ENCODE measurements at places on chromosomes 5 and 9.

DNA sequence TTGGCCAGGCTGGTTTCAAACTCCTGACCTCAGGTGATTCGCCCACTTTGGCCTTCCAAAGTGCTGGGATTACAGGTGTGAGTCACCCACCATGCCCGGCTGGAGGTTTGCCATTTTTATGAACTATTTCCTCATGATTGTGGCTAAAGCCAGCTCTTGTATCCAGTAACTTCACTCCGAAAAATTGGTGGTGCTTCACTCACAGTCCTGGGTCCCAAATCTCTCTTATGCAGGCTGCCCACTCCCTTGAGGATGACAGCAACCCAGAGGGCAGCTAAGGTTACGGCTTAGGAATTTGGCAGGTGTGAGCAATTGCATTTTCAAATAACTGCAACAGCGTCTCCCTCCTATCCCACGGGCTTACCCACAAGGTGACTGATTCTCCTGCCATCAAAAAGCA, 23.4 kb upstream of the FUBP3 start:
- no peak for DNase-seq

DNA sequence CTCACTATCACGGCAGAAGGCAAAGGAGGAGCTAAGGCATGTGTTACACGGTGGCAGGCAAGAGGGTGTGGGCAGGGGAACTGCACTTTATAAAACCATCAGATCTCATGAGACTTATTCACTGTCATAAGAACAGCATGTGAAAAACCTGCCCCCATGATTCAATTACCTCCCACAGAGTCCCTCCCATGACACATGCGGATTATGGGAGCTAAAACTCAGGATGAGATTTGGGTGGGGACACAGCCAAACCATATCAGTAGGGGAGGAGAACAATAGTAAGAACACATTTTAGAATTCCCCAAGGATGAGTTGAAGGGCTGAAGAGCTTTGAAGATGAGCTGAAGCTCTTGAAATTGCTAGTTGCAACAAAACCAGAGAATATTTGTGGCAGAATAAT, 287.9 kb downstream of the SMARCA2 start:
- no peak for DNase-seq

DNA sequence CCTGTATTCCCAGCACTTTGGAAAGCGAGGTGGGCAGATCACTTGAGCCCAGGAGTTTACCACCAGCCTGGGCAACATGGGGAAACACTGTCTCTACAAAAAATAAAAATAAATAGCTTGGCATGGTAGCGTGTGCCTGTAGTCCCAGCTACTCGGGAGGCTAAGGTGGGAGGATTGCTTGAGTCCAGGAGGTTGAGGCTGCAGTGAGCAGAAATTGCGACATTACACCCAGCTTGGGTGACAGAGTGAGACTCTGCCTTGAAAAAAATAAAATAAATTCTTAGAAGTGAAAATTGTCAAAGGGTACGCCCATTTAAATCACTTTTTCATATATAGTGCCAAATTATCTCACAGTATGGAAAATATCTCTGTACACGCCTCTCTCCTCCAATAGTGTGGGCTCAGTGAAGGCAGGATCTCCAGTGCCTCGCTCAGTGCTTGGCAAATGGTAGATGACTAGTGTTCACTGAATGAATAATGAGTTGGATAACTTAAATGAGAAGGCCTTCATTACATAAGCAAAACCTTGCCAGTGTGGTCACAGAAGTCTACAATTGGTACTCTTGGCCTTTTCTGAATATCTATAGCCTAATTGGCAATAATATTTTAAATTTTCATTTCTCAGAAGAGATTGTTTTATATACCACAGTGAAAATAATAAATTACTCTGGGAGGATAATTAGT, 9.4 kb upstream of the CCL28 start:
- DNase-seq, result no peak

DNA sequence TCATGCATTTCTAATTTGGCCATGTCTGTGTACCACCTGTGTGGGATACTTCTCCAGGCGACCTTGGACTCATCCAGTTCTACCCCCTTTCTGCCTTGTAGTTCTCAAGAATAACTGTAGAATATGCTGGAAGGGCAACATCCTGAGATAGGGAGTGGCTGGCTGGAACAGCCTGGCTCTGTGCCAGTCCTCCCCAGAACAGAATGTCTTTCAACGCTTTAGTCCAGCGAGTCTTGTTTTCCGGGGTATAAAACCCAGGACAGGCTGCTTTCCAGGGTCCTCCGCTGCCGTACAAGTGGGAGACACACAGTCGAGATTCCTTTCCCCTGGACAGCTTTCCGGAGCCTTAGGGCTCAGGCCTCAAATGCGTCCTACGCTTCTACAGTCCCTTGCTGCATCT, 45.4 kb upstream of the XPA start:
- peak; percentile 22 for DNase-seq

GRCh38 chr5:137754188-137754960, at the start of gene HNRNPA0:
Gene HNRNPA0 (minus strand): TSS chr5:137754363. CDS start chr5:137754066, 297 bp downstream.
- DNase-seq, result peak; percentile 97

DNA sequence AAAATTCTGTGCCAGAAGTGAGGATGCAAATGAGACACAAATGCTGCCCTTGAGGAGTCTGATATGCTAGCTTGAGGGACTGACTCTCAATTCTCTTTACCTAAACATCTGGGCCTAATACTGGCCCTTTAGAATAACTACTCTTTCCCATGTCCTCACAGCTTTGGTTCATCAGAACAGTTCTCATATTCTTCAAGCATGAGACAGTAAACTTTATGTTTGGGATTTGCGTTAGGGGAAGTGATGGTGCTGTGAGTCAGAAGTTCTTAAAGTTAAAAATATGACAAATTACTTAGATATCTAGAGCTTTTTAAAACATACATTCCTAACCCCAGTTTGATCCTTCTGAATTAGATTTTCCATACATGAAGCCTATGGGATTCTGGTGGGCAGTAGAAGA, 665.0 kb upstream of the RGMB start:
- DNase-seq, result no peak

- no peak for DNase-seq
Measured at GRCh38 chr9:115604831-115605483, 487.0 kb upstream of the TNC start.

DNA sequence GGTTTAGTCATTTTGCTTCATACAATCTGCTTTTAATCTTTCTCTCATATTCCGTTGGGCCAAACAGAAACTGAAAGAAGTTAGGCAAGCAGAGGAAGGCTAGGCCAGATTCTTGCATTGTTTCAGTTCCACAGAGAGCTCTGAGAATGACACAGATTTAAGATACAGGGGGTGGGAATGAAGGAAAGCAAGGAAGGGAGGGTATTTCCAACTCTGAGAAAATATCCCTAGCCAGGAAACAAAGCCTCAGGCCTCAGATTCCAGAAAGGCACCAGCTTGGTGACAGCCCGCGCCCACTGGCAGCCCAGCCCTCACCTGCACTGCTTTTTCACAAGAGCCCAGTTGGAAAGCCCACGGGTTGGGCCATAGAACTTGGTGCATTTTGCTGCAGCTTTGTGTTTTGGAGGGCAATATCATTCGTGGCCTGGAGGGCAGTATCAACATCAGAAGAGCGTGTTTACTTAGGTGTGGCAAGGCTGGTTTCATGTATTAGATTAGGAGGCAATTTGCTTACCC, 63.5 kb downstream of the ENC1 start:
- DNase-seq, result no peak

DNA sequence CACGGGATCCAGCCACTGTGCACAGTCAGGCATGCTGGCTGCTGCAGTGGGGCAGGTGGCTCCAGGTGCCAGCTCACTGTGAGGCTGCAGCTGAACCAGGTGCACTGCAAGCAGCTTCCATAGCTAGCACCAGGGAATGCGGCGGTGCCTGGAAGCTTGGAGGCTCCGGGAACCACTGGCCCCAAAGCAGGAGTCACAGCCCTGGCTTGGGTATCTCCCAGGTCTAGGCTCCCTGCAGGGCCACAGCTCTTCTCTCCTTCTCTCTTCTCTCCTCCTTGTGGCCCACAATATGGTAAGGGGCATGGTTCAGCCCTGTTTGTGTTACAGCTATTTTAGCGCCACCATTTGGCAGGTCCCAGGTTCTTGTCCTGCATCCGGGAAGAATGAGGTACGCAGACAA, 6.7 kb upstream of the MTMR12 start:
- no peak for DNase-seq

- DNase-seq, result no peak
Measured at GRCh38 chr5:78286290-78286689, 8.2 kb downstream of the AP3B1 start.

DNA sequence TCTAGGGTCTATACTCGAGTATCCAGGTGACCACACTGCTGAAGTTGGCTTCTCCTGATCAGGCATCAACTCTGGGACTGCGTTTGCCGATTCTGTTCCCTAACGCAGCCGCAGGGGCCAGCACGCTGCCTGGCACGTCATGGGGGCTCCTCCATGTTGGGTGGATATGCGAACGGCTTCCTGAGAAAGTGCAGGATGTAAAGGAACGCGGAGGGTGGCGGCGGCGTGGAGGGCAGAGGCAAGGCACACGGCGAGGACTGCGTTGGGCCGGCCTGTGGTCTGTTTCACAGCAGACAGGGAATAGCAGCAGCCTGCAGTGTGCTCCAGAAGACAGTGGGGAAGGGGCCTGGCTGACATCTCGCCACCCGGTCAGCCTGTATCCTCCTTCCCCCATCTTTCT, 3.8 kb downstream of the LCN10 start:
- DNase-seq, result no peak

- no peak for DNase-seq
Measured at GRCh38 chr9:106619211-106619610, 243.8 kb upstream of the ZNF462 start.

- no peak for DNase-seq
Measured at GRCh38 chr5:320524-321229, 837 bp upstream of the AHRR start.

DNA sequence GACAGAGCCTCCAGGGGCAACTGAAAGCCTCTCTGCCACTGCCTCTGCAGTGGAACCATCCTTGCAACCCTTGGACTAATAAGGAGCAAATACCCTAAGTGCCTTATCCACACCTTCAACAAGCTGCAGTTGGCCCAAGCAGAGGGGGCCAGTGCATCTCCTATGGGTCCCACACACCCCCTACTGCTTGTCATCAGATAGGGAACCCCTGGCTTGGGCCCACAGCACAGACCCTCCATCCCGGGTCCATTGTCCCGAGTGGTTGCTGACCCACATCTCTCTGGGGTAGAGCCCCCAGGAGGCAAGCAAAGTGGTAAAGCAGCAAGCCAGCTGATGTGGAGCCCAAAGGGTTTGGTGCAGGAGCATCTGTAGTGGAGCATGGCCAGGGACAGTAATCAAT, 119.5 kb downstream of the PJA2 start:
- DNase-seq, result no peak

DNA sequence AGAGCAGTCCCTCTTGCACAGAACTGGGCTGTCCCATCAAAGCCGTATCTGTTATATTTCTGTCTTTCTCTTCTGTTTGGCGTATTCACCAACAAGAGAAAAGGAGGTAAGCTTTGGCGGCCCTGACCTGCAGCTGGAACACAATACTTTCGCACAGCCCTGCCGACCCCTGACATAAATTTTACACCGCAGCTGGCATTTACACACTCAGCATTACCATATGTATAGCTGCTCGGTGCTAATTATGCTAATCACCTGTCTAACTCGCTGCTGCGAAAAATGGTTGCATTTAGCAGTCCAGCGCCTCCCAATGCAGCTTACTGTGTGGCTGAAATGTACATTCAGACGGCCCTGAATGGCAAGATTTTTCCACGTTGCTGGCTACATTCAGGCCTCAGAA, 20.8 kb downstream of the PTCH1 start:
- no peak for DNase-seq

- no peak for DNase-seq
Measured at GRCh38 chr9:120750421-120750820, 36.2 kb upstream of the MEGF9 start.
